ENCODE measurements at places on chromosomes 6 and 20.

DNA sequence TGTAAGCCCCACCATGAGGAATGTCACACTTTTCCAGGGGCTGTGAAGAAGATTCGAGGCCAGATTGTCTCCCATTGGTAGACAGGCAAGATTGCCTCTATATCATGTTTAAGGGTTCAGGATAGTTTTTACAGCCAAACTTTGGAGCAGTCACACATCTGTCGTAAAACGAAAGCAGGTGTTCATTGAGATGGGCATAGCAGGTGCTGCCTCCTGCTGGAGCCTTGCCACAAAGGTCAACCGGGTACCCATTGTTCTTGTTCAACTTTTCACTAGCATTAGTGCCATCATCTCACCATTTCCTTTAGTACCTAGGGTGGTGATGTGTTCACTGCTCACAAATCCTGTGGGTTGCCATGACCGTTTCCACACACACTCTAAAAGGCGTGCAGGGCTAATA is 198.3 kb downstream of the HTR1B start:
- no peak for DNase-seq

- DNase-seq: no peak
These were observed 23.7 kb downstream of the RIOK1 start for GRCh38 chr6:7413151-7413823.

DNA sequence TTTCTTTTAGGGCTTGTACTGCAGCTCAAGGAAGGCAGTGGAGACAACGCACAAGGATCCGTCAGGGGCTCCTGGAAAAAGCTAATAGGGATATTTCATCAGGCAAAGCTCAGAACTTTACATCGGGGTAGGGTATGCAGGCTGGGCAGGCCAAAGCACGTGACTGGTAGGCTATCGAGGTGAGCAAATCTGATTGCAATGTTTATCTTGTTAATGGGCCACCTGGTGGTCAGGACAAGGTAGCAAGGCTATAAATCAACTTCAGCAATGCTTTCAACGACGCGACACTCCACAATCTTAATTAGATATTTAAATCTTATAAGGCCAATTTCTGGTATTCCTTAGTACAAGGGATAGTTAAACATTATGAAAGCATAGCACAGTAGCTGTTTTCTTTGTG is 1302.8 kb upstream of the EYS start:
- no peak for DNase-seq

GRCh38 chr20:34475979-34476736 is 40.1 kb upstream of the DYNLRB1 start:
- DNase-seq: peak; percentile 20

GRCh38 chr6:147001621-147002020 is 202.6 kb upstream of the STXBP5 start:
- no peak for DNase-seq

DNA sequence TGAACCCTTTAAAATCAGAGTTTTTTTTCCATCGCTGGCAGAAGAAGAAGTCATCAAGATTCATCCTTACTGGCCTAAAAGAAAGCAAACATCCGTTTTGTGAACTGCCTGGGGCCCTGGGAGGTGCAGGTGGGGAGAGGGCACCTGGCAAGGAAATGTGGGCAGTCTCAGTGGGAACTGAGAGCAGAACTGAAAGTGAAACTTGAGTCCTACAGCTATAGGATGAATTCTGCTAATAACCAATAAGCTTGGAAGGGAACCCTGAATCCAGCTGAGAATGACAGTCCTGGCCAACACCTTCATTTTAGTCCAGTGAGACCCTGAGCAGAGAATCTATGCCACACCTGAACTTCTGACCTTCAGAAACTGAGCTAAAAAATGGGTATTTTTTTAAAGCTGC is 130.1 kb upstream of the ASCC3 start:
- no peak for DNase-seq

- DNase-seq: no peak
These were observed 179.5 kb downstream of the BTBD9 start for GRCh38 chr6:38460186-38460585.

GRCh38 chr6:70210462-70210861 is 92.4 kb downstream of the COL9A1 start:
- no peak for DNase-seq

- DNase-seq: no peak
These were observed 56.9 kb downstream of the BCAS1 start for GRCh38 chr20:54013471-54013870.

DNA sequence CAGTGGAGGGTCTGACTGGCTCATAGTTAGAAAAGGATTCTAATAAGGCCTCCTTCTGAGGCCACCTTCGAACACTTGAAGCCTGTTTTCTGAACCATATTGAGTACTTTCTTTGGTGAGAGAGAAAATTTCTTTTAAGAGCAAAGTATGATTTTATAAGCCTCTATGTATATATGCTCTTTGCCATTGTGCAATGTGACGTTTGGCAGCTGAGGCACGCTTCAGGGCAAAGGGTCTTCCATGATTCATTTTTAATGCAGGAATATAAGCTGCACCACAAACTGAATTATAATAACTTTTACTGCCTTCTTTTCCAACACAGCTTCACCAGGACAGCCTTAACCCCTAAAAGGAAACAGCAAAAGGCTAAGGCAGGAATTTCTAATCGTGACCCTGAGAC is 154.4 kb downstream of the TTLL2 start:
- no peak for DNase-seq

GRCh38 chr20:44961011-44961869 is 1.0 kb upstream of the TOMM34 start:
- no peak for DNase-seq

- DNase-seq: no peak
These were observed 110.2 kb upstream of the ZNF184 start for GRCh38 chr6:27582928-27583725.

- no peak for DNase-seq
These were observed 49.9 kb downstream of the STK4 start for GRCh38 chr20:45016089-45016671.

GRCh38 chr6:75694406-75694805 is 54.6 kb upstream of the MYO6 start:
- no peak for DNase-seq

DNA sequence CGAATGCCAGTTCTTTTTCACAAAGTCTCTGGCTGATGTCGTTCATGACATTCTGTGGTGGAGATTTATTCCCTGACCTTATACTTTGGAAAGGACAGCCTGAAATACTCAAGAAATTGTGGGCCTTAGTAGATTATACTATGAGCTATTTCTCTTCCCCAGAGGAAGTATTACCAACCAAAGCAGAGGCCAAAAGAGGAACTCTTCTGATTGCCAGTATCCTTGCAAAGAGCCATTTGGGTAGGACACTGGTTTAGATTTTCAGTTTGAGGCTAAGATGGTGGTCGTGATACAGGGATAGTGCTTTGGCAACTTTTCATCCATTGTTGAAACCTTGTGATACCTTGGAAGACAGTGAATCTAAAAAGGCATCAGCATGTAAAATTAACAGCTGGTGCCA is 327.3 kb downstream of the HACE1 start:
- DNase-seq: no peak

GRCh38 chr6:136539967-136540652 is 10.1 kb downstream of the MAP7 start:
- no peak for DNase-seq

GRCh38 chr20:15195378-15195777 is 858.0 kb upstream of the FLRT3 start:
- no peak for DNase-seq

- no peak for DNase-seq
These were observed 64.7 kb upstream of the PRL start for GRCh38 chr6:22361576-22361975.

GRCh38 chr6:28399350-28400121 is at the start of gene ZSCAN12:
TSS of gene ZSCAN12 (minus strand) at chr6:28399747. CDS start at chr6:28398405, 1,342 bp downstream.
- DNase-seq: peak; percentile 60

DNA sequence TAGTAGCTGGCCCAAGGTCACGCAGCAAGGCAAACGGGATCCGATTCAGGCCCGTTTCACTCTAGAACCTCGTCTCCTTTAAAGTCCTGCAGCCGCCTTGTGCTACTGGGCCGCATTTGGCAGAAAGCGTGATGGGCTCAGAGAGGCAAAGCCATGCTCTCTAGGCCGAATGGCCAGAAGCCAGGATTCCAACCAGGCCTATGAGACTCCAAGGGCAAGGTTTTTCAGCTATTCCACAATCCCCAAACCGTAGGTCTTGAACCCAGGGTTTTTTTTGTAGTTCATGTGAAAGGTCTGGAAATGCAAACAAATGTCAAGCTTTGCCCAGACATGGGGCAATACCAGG is 174.1 kb downstream of the PREX1 start:
- no peak for DNase-seq

GRCh38 chr6:82614518-82614917 is 250.9 kb downstream of the TPBG start:
- no peak for DNase-seq

DNA sequence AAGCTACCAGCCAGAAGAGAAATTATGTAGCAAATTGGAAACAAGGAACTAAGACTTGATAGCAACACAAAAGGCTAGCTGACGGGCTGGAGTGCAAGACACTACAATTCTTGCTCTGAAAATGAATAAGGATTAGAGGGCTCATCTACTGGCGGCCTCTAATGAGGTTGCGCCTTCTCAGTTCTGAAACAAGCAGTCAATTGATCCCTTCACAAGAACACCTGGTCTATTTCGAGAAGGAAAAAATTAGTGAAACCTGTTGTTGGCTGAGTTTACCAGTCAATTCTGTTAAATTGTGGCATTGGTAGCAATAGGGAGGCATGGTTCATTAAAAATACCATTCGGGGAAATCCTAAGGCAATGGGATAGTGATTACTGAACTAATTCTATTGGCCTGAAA is 74.8 kb upstream of the JARID2 start:
- DNase-seq: no peak

- DNase-seq: no peak
These were observed 32.3 kb upstream of the DUSP22 start for GRCh38 chr6:259901-260508.

DNA sequence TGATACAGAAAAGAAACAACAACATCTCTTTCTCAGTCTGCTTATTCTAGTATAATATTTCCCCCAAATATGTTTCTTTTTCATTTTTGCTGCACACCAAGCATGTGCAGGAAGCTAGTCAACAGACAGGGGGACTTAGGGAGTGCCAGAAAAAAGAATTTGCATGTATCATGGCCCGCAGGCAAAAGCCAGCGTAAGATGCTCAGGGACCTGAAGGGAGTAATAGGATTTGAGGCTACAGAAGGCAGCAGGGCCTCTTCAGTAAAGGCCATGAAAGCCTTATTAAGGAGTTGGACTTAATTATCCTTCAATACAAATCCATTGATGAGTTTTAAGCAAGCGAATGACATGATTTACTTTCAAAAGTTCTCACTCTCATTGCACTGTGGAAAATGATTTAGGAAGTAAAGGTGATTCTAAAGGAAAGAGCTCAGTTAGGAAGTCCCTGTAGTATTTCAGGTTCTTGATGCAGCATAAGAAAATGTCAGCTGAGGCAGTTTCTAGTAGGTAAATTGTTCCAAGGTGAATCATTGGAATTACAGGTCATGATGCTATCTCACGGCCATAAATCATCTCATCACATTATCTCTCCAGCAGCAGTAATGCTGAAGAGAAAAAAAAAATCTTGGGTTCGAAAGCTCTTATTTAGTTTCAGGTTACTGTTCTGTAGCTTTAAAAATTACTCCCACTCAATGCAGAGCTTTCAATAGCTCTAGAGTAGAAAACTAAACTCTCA is 94.8 kb downstream of the PTCHD4 start:
- no peak for DNase-seq

GRCh38 chr20:618980-619379 is 8.9 kb upstream of the TCF15 start:
- DNase-seq: no peak

DNA sequence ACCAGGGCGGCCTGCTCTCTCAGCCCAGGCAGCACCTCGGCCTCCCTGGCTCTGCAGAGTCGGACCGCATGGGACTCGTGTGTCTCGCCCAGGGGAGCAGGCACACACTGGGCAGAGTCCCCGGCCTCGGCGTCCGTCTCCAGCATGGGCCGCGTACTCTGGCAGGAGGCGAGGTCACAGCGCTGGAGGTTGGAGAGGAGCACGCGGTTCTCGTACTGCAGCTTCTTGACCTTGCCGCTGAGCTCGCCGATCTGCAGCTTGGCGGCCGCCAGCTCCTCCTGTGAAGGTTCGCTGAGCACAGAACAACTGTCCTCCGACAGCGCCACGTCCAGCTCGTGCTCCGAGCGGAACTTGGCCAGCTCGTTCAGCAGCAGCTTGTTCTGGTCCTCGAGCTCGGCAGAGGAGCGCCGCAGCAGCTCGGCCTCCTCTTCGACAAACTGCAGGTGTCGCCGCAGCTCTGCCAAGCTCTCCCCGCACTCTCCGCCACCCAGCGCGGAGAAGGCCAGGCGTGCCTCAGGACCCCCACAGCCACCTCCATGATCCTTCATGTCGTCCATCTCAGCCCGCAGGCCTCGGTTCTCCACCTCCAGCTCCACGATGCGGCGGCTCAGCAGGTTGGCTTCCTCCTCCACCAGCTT is 42.0 kb upstream of the DSN1 start:
- DNase-seq: no peak

DNA sequence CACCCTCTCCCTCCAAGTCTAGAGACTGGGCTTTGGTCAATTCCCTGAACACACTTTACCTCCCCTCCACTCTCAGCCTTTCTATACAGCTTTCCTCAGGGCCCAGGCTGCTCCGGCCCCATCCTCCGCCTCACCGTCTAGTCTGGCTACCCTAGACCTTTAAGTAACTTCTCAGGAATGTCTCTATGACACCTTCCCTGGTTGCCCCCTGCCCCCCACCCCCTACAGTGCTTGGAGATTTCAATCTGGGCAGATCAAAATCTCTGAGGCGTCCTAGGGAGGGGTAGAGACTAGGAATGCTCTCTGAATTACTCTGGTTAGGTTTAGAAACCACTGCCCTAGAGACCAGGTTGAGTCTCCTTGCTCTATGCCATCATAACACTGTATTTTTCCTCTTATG is 6.1 kb downstream of the UBE2J1 start:
- no peak for DNase-seq

GRCh38 chr6:130505808-130506598 is 140.2 kb downstream of the TMEM200A start:
- no peak for DNase-seq

DNA sequence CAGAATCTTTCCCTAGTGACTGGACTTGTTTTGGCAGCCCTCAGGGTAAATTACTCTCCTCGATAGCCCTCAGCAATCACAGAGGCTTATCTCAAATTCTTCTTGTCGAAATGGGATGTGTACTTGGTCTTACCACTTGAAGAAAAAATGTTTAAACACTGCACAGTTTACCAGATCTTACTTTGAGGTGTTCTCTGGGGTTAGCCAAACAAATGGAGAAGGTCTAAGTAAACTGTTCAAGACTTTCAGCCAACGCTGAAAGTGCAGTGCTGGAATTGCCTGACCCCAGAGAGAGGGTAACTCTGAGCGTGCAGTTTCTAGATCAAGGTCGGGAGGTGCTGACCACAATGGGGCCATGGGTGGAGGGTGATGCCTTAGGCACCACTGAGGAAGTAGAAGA is 39.2 kb downstream of the MYLIP start:
- no peak for DNase-seq

- DNase-seq: no peak
These were observed 10.7 kb upstream of the RFX6 start for GRCh38 chr6:116866281-116866871.
